Liver (tissue), 10 donors: ENCODE measurements at places on chromosomes 4 and X.
A peak's percentile ranks its signal among the peaks of the same experiment; 100 is the strongest.

DNA sequence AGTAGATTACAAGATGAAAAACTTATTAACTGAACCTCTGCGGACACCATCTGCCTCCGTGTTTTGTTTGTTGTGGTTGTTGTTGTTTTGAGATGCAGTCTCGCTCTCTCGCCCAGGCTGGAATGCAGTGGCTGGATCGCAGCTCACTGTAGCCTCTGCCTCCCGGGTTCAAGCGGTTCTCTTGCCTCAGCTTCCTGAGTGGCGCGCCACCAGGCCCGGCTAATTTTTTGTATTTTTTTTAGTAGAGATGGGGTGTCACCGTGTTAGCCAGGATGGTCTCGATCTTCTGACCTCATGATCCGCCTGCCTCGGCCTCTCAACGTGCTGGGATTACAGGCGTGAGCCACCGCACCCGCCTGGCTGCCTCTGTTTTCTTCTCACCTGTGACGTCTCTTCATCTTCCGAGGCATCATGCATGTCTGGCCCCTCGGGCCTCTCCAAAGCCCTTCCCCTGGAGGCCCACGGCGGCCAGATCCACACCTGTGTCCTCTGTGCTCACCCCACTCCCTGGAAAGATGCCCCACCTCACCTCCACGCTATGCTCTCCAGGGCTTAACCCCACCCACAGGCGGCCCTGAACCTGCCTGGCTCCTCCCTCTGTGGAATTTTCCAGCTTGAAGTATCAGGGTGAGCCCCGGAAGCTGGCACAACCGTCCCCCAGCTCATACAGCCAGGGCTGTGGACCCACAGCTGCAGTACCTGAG lies 77.0 kb upstream of the MXD4 start:
- peak; percentile 20 for DNase-seq
- H3K27me3 ChIP-seq, result no peaks in the 10 kb centered on the region
- H3K4me3 ChIP-seq, result no peak overlapping the region
- no peak overlapping the region for H3K27ac ChIP-seq
- H3K36me3 ChIP-seq, result no peaks in the 10 kb centered on the region

DNA sequence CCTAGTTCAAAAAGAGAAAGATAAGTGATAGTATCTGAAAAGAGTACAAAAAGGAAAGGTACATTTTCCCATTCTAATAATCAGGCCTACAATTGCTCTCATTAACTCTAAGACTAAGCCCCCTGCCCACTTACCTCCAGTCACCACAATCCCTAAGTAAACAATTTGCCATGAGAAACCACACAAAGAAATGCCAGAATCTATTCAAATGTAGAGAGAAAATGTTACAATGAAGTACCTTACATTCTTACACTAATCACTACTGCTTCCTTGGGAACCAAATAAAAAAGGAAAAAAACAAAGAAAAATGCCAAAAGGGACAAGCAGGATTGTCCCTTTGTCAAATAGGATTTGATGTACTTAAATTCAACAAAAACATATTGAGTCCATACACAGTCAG lies 188.2 kb upstream of the NRK start:
- H3K4me1 ChIP-seq, result no peaks in the 10 kb centered on the region
- no peak overlapping the region for H3K27ac ChIP-seq
- H3K36me3 ChIP-seq, result no peaks in the 10 kb centered on the region
- no peaks in the 10 kb centered on the region for H3K27me3 ChIP-seq
- no peak for DNase-seq

DNA sequence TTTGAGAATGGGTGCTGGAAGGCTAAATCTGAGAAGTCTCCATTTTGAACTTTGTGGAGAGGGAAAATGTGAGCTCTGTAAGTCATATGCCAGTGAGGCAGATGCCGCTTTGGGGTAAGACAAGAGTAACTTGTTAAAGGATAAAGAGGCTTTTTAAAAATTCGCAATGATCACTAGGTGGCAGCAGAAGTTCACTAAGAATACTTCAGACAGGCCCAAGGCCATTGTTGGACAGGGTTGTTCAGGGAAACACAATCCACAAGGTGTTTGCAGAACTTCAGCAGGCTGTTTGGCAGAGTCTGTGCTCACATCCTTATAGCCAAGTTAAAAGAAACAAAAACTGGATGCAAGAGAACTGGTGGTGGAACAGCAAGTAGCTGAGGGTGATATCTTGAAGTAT lies 13.7 kb upstream of the PIGA start:
- H3K4me1 ChIP-seq, result no peaks in the 10 kb centered on the region
- no peak overlapping the region for H3K4me3 ChIP-seq
- no peaks in the 10 kb centered on the region for H3K36me3 ChIP-seq

GRCh38 chr4:138669479-138670315 lies 345.9 kb upstream of the NOCT start:
- H3K27me3 ChIP-seq, result peaks cover 3% of the 10 kb centered on the region
- DNase-seq, result no peak
- no peak overlapping the region for H3K4me3 ChIP-seq
- H3K27ac ChIP-seq, result no peak overlapping the region
- H3K4me1 ChIP-seq, result no peaks in the 10 kb centered on the region
- H3K36me3 ChIP-seq, result no peaks in the 10 kb centered on the region

DNA sequence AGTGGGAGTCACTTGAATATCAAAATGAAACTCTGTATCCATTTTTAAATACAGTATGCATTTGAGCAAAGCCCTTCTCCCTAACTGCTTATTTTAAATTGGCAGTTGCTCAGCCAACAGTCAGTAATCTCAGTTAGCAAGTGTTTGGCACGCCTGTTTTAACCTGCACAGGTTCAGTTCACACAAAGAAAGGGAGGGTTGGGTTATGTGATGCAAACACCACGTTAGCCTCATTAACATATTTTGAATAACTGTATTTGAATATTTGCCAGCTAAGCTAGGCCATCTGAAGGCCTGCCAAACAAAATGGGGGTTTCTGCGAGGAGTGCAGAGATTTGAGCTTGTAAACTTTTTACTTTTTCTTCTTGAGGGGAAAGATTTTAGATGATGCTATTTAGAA lies 19.8 kb downstream of the GAB1 start:
- H3K4me1 ChIP-seq, result peaks cover 49% of the 10 kb centered on the region
- no peak for DNase-seq
- H3K27me3 ChIP-seq, result no peaks in the 10 kb centered on the region
- no peak overlapping the region for H3K27ac ChIP-seq

DNA sequence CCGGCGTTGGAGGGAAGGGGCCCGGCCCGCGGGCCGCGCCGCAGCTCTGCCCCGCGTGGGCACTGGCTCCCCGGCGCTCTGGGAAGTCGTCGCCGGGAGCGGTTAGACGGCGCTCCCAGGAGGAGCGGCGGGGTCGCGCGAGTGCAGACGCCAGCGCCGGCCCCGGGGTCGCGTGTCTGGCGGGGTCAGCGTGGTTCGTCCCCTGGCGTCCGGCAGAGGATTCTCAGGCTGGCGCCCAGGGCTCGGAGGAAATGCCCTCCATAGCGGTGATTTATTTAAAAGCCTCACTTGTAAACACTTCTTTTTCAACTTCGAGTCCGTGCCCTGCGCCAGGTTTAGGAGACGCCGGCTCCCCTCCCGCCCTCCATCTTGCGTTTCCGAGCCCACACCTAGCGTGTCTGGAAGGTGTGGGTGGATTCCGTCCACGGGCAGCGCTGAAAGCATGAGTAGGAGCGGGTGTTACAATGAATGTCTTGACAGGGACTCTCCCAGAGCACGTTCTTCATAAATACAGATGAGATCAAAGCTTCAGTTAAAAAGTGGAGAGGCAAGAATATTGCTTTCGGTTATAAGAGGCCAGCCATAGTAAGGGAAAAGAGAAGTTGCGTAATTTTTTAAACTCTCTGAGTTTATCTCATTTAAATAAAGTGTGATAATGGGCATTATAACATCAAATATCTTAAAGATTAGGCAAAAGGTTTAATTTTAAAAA lies 692 bp downstream of the FAM241A start:
- H3K27me3 ChIP-seq, result no peaks in the 10 kb centered on the region
- H3K4me3 ChIP-seq, result peak overlapping the region; percentile 97
- H3K4me1 ChIP-seq, result peaks cover 13% of the 10 kb centered on the region

GRCh38 chrX:46180258-46180687 lies 364.9 kb downstream of the ZNF674 start:
- no peak for DNase-seq
- no peak overlapping the region for H3K4me3 ChIP-seq
- no peaks in the 10 kb centered on the region for H3K36me3 ChIP-seq
- no peak overlapping the region for H3K27ac ChIP-seq

DNA sequence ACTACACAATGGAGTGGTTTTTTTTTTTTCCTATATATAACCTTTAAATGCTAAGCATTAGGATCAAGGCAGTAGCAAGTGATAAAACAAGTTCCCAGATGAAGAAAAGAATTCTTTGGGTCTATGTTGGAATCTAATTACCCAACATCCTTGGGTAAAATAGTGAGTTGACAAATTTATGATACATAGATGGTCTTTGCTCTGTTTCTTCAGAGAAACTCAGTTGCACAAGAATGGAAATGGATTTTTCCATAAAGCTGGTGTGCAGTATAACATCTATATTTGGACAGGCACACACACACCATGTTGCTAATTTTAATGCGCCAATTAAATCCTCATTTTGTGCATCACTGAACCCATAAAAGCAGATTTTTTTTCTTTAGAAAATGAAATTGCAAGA lies 137.0 kb upstream of the MED14 start:
- no peaks in the 10 kb centered on the region for H3K27me3 ChIP-seq
- no peak for DNase-seq
- no peak overlapping the region for H3K4me3 ChIP-seq
- H3K27ac ChIP-seq, result no peak overlapping the region
- H3K4me1 ChIP-seq, result no peaks in the 10 kb centered on the region
- no peaks in the 10 kb centered on the region for H3K36me3 ChIP-seq

- no peaks in the 10 kb centered on the region for H3K4me1 ChIP-seq
- no peak overlapping the region for H3K27ac ChIP-seq
- no peak overlapping the region for H3K4me3 ChIP-seq
- no peak for DNase-seq
- H3K36me3 ChIP-seq, result no peaks in the 10 kb centered on the region
Observed at GRCh38 chrX:6187256-6187655, 41.4 kb downstream of the NLGN4X start.

- no peaks in the 10 kb centered on the region for H3K4me1 ChIP-seq
- DNase-seq, result no peak
- peaks cover 2% of the 10 kb centered on the region for H3K27me3 ChIP-seq
- H3K36me3 ChIP-seq, result no peaks in the 10 kb centered on the region
- no peak overlapping the region for H3K27ac ChIP-seq
Observed at GRCh38 chr4:5921101-5921980, 28.5 kb upstream of the CRMP1 start.

GRCh38 chr4:123167931-123168330 lies 228.7 kb upstream of the SPRY1 start:
- no peaks in the 10 kb centered on the region for H3K36me3 ChIP-seq
- no peak overlapping the region for H3K4me3 ChIP-seq
- DNase-seq, result no peak
- H3K4me1 ChIP-seq, result no peaks in the 10 kb centered on the region
- H3K27ac ChIP-seq, result no peak overlapping the region

DNA sequence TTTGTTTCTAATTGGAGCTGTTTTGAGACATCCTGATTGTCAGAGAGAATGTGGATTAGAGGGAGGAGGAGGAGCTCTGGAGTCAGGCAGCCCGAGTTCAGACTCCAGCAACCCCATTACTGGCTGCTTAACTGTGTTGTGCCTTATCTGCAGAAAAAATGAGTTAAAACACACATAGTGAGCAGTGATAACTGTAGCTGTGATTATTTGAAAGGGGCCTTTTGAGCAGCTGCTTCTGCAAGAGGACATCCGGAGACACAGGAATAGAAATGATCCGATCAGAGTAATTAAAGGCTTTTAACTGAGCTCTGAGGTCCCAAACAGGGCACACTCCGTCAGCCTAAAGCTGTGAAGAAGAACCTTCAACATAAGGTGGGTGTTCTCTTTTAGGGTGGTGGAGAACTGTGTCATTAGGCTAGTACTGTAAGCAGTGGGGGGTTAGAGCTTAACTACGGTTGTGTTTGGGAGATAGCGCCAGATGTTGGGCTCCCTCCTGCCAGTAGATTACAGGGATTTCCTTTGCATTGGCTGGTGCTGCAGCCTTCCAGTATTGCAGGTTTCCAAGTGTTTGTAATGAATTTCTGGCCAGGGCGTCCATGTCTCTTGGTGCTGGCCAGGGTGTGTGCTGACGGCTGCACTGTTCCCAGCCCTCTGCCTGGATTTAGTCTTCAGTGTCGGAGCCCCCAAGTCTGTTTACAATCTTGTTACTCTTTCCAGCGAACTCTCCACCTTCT lies 24.3 kb downstream of the ADD1 start:
- no peak overlapping the region for H3K4me3 ChIP-seq
- peak overlapping the region; percentile 71 for H3K27ac ChIP-seq
- H3K27me3 ChIP-seq, result no peaks in the 10 kb centered on the region
- DNase-seq, result no peak

GRCh38 chrX:95058815-95059214 lies 1384.8 kb downstream of the FAM133A start:
- no peaks in the 10 kb centered on the region for H3K27me3 ChIP-seq
- no peaks in the 10 kb centered on the region for H3K4me1 ChIP-seq
- no peaks in the 10 kb centered on the region for H3K36me3 ChIP-seq

DNA sequence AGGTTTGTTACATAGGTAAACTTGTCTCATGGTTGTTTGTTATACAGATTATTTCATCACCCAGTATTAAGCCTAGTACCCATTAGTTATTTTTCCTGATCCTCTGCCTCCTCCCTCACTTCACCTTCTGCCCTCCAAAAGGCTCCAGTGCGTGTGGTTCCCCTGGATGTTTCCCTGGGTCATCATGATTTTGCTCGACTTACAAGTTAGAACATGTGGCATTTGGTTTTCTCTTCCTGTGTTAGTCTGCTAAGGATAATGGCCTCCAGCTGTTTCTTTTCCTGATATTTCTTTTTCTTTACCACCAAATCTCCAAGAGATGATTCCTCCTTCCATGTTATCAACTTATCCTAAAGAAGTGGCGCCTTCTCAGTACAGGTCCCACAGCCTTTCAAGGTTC lies 543.1 kb upstream of the ADGRL3 start:
- no peaks in the 10 kb centered on the region for H3K4me1 ChIP-seq
- no peak for DNase-seq
- H3K27ac ChIP-seq, result no peak overlapping the region
- no peaks in the 10 kb centered on the region for H3K36me3 ChIP-seq

GRCh38 chr4:147741190-147741788 lies 9.4 kb downstream of the ARHGAP10 start:
- no peak overlapping the region for H3K27ac ChIP-seq
- H3K4me1 ChIP-seq, result no peaks in the 10 kb centered on the region
- no peak overlapping the region for H3K4me3 ChIP-seq
- DNase-seq, result no peak
- H3K36me3 ChIP-seq, result no peaks in the 10 kb centered on the region

GRCh38 chr4:31674313-31674947 lies 954.3 kb downstream of the PCDH7 start:
- no peak for DNase-seq
- no peaks in the 10 kb centered on the region for H3K36me3 ChIP-seq
- no peaks in the 10 kb centered on the region for H3K27me3 ChIP-seq
- H3K4me3 ChIP-seq, result no peak overlapping the region
- no peaks in the 10 kb centered on the region for H3K4me1 ChIP-seq

DNA sequence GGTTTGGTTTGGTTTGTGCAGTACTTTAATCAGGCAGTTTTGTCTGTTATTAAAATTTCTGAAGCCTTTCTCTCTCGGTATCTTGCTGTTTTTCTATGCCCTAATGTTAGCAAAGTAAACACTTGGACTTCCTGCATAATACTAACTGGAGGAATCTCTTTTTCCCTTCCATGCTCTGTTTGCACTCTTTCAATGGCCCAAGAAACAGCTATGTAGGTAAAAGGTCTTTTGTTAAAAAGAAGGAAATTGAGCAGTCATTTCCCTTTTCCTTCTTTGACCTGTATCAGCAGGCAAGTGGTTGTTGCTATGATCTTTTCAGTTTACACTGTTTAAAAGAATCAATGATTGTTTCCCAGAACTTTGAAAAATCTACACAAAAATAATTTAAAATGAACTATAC lies 82.7 kb downstream of the CCSER1 start:
- H3K36me3 ChIP-seq, result no peaks in the 10 kb centered on the region
- H3K27me3 ChIP-seq, result no peaks in the 10 kb centered on the region
- no peak overlapping the region for H3K4me3 ChIP-seq
- no peaks in the 10 kb centered on the region for H3K4me1 ChIP-seq
- no peak overlapping the region for H3K27ac ChIP-seq
- no peak for DNase-seq
